Kidney (tissue), 22 donors: ENCODE measurements at places on chromosomes 3 and 15. TPM values are rescaled to one million over a fixed set of nuclear protein-coding genes. Genes with fewer than 3 reads are reported as not detected.

DNA sequence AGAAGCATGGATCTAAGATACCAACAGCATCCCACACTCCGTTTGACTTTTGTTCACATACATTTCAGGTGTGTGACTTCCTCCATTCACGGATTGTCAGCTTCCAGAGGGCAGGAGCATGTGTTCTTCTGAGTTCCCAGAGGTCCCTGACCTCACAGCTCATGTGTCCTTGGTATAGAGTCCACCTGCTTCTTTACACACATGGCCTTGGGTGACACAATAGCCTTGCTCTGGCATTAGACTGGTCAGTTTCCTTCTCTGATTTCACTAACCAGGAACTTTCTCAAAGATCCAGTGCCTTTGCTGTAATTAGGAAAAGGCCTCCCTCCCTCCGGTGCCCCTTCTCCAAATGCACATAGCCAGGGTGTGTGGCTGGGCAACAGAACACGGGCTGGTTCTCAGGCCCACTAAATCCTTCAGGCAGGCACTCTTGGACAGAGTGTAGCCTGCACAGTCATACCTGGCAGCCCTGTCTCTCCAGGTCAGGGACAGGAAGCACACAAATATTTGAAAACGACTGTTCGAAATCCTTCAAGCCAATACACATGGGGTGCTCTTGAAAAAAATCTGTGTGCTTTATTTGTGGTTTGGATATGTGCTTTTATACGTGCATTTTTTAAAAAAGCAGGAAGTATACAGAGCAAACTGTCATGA lies 81.1 kb downstream of the TRIM42 start:
- no peaks in the 10 kb centered on the region for H3K4me1 ChIP-seq
- no peak for DNase-seq
- H3K4me3 ChIP-seq = no peak overlapping the region
- H3K27ac ChIP-seq = no peak overlapping the region

DNA sequence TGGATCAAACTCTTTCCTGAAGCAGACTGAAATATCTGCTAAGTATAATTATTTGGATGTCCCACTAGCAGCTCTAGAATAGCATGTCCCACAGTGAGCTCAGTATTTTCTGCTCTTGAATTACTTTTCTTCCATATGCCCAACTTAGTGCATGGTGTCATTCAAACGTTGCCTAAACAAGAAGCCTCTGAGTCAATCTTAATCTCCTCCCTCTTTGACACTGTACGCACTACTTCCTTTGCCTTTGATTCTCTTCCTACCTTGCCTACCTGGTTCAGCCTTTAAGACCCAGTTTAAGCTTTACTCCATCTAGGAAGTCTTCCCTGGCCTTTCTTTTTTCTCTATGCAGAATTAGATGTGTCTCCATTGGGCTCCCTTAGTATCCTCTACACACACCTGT lies 54.5 kb downstream of the SEC22A start:
- no peaks in the 10 kb centered on the region for H3K27me3 ChIP-seq
- H3K4me1 ChIP-seq = no peaks in the 10 kb centered on the region
- no peak overlapping the region for H3K4me3 ChIP-seq

Gene COL6A5
- total RNA-seq = 0.41 TPM

Gene ATP10A
- total RNA-seq = 6.8 TPM

DNA sequence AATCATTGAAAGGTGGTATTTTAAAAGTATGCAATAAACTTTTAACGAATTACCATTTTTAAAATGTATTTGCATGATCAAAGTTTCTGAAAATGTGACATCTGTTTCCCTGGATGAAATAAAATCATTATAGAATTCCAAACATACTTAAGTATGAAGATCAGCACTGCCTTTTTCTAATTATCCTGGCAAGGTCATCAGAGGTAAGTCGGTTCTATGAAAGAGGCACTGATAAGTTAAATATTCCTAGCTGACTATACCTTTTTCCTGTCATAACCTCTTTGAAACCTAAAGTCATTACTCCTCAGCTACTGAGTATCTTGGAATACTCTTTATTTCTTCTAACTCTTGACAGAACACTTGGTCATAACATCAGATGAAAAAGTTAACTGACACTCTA lies 406.1 kb upstream of the ALCAM start:
- no peak overlapping the region for H3K4me3 ChIP-seq
- no peak overlapping the region for H3K27ac ChIP-seq
- H3K36me3 ChIP-seq = no peaks in the 10 kb centered on the region
